ENCODE measurements at places on chromosomes 16 and 17.

- DNase-seq: no peak
Measured at GRCh38 chr17:49612726-49613125, 37.1 kb downstream of the NXPH3 start.

DNA sequence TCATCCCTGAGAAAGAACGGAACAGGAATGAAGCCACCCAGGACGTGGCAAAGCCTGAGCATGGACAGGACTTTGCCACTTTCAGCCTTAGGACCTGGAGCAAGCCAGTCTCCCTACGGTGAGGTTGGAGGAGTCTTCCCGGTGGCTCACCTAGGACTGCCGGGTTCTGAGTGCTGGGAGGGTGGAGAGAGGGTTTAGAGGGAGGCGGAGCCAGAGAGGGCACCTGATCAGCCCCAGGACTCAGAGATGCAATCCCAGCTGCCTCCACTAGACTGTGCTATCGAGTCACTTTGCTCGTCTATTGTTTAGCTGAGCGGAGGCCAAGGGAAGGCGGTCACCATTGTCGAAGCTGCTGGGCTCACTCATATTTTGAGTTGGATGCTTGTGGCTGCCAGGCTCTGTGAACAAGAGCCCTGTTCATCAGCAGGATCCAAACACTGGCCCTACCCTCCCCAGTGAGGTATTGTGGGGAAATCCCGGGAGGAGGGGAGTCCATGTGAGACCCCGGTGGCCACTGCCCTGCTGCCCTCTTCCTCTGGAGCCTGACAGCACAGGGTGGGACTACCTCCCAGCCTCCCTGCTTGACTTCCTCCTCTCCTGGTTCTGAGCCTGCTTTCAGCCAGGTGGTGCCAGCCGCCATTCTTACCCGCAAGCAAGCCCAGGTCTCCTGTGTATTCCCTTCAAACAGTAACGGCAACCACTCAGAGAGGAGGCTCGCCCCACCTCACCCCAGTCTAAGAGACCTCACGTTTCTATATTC lies 7.0 kb downstream of the KRT14 start:
- peak; percentile 67 for DNase-seq

DNA sequence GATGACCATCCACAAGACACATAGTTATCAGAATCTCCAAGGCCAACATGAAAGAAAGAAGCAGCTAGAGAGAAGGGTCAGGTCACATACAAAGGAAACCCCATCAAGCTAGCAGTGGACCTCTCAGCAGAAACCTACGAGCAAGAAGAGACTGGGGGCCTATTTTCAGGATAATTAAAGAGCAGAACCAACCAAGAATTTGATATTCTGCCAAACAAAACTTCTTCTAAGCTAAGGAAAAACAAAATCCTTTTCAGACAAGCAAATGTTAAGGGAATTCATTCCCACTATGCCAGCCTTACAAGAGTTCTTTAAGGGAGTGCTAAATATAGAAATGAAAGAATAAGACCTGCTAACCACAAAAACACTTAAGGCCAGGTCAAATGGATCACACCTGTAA lies 47.8 kb downstream of the ITFG1 start:
- no peak for DNase-seq

- DNase-seq: no peak
Measured at GRCh38 chr16:3509470-3509928, 8.7 kb downstream of the CLUAP1 start.

- no peak for DNase-seq
Measured at GRCh38 chr17:31147507-31148202, 52.9 kb downstream of the NF1 start.

DNA sequence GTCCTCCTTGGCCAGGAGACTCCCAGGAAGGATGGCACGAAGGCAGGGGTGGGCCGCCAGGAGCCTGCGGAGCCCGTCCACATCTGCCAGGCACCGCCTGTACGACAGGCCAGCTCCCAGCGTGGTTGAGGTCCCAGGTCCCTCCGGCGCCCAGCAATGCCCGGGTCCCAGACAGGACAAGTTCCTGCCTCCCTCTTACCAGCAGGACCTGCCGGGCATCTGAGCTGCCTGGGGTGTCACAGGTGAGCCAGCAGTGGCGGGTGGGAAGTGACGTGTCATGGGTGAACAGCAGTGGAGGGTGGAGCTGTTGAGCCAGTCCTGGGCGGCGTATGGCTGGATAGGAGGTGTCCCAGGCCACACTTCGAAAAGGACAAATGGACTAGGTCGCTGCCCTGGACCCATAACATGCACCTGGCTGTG lies 15.7 kb upstream of the BAHCC1 start:
- no peak for DNase-seq

DNA sequence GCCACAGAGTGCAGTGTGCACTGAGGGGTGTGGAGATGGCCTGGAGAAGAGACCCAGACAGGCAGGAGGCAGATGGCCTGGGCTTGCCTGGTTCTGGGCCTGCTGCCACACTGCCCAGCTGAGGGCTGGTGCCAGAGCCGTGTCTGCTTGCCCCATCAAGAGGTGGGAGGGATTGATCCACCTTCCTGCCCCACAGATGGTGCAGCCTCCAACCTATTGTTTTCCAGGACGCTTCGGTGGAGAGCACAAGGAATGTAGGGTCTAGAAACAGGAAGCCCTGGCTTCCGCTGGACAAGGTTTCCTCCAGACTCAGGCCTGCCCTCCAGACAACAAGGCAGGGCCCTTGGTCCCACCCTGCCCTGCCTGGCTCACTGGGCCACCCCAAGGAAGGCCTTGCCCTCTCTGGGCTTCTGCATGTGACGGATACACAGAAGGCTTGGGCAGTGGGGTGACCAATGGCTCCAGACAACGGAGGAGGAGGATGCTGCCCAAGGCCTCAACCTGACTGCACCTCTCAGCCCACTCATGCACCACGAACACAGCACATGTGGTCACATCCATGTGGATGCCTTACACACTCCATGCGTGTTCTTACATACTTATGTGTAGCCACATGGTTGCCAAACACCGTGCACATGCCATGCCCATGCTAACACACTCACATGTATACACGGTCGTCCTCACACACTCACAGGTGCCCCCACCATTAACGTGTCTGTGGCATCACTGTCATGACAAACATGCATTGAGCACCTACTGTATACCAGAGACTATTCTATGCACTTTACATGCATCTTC lies 6.5 kb upstream of the CDH5 start:
- no peak for DNase-seq

DNA sequence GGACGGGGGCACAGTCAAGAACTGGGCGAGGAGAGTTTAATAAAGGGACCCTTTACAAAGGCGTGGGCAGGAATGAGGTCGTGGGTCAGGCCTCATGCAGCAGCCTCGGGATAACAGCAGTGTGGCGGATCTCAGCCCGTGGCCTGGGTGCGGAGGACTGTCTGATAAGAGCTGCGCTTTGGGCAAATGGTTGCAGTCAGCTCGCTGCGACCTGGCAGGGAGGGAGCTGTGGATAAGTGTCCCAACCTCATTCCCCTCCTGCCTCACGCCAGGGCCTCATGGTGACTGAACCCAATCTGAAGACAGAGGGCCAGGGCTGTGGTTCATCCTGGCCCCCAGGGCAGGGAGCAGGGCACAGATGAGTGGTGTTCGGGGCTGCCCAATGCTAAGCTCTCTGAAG lies 13.6 kb downstream of the SMTNL2 start:
- no peak for DNase-seq

GRCh38 chr17:64698725-64699124 lies 36.6 kb upstream of the SMURF2 start:
- no peak for DNase-seq

GRCh38 chr16:57619133-57619605 lies 9.3 kb upstream of the ADGRG1 start:
- no peak for DNase-seq

GRCh38 chr17:5695480-5695879 lies 111.2 kb upstream of the NLRP1 start:
- no peak for DNase-seq

DNA sequence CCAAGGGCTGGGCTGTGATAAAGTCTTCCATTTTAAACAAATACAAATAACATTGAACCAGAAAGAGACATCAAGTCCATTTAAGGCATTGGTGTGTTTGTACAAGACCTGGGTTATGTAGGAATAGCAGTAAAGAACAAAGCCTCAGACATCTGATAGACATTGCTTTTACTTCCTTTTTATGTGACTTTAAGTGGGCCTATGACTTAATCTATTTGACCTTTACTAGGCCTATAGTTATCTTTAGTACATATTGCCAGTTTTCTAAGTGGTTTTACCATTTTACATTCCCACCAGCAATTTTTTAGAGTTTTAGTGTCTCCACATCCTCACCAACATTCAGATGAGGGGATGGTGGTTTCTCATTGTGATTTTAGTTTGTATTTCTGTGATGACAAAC lies 298.8 kb downstream of the ZFHX3 start:
- no peak for DNase-seq

DNA sequence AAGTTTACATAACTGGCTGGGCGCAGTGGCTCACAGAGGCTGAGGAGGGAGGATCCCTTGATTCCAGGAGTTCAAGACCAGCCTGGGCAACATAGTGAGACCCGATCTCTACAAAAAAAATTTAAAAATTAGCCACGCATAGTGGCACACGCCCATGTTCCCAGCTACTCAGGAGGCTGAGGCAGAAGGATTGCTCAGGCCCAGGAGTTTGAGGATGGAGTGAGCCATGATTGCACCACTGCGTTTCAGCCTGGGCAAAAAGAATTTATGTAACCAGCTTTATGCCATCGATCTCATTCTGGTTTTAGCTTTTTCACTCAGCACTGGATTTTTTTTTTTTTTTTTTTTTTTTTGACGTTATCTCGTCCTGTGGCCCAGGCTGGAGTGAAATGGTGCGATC lies 9.1 kb upstream of the CD300E start:
- DNase-seq: no peak

DNA sequence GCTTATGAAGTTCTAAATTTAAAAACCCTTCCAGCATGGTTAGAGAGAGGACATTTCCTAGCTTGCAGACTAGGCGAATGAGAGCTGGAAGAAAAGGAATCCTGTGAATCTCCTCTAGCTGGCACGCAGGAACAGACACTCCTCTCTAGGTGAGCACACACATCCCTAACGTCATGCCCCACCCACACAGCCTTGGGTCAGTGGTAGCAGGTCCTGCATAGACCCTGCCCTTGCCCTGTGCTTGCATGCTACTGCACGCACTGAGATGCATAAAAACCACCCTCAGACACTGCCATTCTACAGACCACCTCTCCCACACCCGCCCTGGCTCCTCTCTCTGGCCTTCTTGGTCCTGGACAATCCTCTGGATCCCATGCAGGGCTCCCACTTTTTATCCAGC lies 23.5 kb downstream of the CES1 start:
- no peak for DNase-seq

DNA sequence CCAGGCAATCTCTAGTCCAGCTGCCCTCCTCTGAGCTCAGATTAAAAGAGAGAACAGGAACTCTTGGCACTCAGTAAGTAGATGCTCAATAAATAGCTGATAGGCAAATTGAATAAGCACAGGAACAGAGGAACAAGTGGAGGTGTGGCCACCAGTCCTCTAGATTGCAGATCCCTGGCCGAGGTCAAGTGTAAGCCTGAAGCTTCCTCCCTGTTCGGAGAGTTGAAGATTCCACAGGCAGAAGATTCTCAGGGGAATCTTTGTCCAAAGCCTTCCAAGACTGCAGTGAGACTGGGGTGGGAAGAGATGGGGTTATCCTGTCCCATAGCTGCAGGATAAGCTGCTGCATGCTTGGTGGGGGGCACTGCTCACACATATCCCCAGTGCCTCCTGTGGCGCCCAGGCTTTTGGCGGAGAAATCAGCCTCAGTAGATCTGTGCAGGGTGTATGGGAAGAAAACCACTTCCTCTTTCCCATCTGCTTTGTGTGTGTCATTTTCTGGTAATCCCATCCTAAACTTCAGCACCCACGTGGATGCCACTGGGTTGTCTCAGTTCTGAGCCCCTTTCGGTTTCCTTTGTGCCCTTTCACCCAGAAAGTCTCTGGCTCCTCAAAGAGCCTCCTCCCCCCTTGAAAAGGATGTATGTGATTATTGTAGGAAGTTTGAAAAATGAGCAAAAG lies 12.1 kb downstream of the CD300A start:
- peak; percentile 62 for DNase-seq

- DNase-seq: no peak
Measured at GRCh38 chr17:37089956-37090355, 141.2 kb downstream of the AATF start.

DNA sequence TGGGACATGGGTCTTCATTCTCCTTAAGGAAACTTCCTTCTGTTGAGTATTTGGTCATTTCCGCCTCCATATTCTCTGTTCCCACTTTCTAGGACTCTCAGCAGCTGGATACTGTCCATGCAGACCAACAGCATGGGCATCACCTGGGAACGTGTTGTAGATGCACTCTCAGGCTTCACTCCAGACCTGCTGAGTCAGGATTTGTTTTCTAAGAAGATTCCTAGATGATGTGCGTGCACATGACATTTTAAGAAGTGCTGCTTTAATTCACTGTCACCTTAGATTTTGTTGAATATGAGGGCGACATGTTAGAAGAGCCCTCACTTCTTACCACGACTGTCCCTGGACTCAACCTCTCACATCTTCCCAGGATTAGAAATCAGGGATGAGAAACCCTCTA lies 10.0 kb upstream of the SDK2 start:
- DNase-seq: no peak

GRCh38 chr17:17770632-17771044 lies 66.1 kb downstream of the SREBF1 start:
- no peak for DNase-seq

GRCh38 chr17:4822835-4823234 lies 10.3 kb upstream of the MINK1 start:
- DNase-seq: no peak

- DNase-seq: no peak
Measured at GRCh38 chr16:54511222-54511731, 224.7 kb upstream of the IRX3 start.

DNA sequence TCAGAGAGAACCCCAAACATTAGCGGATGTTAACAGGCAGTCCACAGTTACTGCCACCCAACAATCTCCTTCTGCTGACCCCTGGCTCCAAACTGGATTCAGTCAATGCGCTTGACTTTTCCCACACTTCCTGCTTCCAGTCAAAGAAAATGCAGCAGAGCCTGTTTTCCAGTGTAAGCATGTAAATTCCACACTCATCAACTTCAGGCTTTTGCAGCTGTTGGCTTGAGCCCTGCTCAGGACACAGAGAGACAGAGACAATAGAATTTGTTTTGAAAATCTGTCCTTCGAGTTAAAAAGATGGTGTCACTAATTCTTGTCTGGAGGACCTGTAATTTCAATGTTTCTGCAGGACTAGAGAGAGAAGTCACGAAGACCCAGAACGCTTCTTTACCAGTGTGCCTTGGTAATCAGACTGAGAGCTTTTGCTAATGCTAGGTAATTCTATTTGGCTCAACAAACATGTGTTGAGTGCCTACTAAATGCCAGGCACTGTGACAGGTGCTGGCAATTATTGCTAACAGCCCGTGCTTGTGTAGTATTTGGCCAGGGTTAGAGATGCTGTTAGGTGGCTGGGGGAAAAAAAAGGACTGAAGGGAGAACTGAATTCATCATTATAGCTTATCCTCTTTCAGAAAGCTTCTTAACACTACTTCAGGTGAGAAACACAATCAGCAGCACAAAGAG lies 32.5 kb downstream of the HOXB1 start:
- DNase-seq: no peak

Measured in pons (tissue), 1 donor.